ENCODE measurements at places on chromosomes 11 and 22.
A peak's percentile ranks its signal among the peaks of the same experiment; 100 is the strongest.

GRCh38 chr11:72943664-72944063, 129.5 kb downstream of the ATG16L2 start:
- no peak for DNase-seq

DNA sequence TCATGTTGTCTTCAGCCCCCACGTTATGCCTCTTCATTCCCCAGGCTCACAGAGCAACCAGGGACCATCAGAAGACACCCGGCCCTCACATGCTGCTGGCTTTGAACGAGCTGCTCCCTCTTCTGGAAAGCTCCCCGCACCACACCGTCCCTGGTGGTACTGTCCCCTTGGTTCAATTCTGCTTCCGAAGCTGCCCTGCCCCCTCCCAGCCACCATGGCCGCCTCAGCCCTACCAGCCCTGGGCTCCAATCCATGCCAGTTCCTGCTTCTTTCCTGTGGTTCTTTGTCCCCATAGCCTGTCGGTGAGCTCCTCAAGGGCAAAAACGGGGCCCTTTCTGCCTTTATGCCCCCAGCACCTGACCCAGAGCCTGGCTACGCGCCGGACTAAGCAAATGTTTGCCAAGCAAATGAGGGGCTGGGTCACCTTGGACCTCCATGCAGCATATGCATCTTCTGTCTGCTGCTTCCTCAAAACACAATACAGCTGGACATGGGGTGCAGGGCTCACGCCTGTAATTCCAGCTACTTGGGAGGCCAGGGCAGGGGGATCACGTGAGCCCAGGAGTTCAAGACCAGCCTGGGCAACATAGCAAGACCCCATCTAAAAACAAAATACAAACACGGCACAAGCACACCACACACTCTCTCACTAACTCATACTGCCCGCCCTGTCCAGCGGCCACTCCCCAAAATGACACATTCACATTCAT, 21.3 kb downstream of the TNKS1BP1 start:
- DNase-seq, result no peak

GRCh38 chr11:120068114-120068573, 69.8 kb downstream of the TRIM29 start:
- no peak for DNase-seq

DNA sequence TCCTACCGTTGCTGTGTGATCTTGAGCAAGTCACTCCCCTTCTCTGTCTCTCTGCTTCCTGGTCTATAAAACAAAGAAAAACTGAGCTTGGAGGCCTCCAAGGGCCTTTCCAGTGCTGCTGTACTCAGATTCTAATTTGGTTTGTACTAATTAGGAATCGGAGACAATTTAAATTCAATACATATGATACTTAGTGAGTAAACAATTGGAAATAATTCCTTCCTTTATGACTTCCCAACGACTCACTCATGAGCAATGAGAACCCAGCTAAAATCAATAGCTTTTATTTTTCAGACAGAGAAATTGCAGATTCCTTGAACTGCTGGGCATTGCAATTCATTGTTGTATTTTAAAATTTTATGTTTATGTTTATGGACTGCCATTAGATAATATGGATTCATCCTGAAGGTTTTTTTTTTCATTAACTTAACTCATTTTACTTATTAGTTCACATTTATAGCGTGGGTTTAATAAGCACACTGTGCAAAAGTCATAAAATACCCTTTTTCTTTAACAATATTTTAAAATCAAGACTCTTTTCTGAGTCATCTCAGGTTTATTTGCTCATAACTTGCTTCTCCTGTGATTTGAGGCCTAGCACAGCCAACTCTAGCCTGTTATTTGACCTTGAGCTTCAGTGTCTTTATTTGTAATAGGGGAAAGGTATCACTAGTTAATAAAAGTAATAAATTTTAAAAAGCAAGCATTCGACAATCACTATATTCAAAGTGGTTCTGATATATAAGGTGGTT, 95.8 kb downstream of the TP53I11 start:
- no peak for DNase-seq

GRCh38 chr11:65487467-65488272, 11.2 kb upstream of the MALAT1 start:
- peak; percentile 99 for DNase-seq

GRCh38 chr11:76702336-76703128, 32.0 kb upstream of the LRRC32 start:
- no peak for DNase-seq

- no peak for DNase-seq
Measured at GRCh38 chr11:43223026-43223425, 88.8 kb upstream of the API5 start.

- DNase-seq, result no peak
Measured at GRCh38 chr11:65958774-65959420, 2.6 kb upstream of the SART1 start.

DNA sequence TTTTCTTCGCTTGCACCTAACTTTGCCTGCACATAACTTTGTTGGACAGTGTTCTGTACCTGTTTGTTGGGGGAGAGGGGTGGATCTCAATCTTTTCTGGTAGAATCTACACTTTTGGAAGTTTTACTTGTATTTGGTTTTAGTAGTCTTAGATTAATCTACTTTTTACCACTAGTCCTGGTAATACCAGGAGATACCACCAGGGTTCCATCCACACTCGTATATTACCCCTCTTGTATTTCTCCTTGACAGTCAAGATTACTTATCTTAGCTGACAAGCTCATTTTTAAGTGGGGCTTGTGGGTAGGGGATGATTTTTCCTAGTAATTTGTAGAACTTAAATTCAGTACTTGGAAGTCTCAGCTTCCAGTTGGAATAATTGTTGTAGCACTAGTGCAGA, 37.3 kb upstream of the TECTA start:
- peak; percentile 3 for DNase-seq

GRCh38 chr11:6932145-6932544, 5.9 kb downstream of the ZNF215 start:
- DNase-seq, result no peak
